Activated CD8-positive, alpha-beta memory T cell treated with anti-CD3 and anti-CD28 coated beads for 1 hour (primary cell): ENCODE measurements at places on chromosomes 5 and 9.
A peak's percentile ranks its signal among the peaks of the same experiment; 100 is the strongest.

DNA sequence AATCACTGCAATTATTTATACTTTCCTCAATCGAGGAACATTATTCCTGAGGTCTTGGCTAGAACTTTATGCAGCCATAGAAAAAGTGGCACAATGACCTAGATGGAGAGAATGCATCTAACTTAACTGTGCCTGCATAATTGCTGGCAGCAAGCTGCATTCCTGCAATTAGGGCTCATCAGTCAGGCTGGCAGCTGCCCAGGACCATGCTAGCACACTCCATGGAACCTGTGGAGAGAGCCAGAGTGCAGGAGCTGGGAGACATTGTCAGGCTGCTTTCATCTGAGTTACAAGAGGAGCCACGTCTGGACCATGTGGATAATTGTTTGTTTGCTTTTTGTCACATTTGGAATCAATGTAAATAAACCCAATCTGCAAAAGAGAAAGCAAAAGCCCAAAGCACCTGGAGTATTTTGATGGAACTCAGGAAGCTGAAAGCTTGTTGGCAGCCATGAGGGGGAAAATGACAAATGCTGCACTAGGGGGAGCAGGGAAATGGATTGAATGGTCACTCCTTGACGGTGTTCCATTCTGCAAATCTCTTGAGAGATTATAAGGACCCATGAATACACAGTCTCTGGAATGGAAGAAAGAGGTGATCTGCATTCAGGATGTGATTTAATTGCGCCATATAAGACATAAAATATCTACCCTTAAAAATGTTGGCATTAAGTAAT lies 839.9 kb downstream of the MAT2B start:
- DNase-seq, result no peak

DNA sequence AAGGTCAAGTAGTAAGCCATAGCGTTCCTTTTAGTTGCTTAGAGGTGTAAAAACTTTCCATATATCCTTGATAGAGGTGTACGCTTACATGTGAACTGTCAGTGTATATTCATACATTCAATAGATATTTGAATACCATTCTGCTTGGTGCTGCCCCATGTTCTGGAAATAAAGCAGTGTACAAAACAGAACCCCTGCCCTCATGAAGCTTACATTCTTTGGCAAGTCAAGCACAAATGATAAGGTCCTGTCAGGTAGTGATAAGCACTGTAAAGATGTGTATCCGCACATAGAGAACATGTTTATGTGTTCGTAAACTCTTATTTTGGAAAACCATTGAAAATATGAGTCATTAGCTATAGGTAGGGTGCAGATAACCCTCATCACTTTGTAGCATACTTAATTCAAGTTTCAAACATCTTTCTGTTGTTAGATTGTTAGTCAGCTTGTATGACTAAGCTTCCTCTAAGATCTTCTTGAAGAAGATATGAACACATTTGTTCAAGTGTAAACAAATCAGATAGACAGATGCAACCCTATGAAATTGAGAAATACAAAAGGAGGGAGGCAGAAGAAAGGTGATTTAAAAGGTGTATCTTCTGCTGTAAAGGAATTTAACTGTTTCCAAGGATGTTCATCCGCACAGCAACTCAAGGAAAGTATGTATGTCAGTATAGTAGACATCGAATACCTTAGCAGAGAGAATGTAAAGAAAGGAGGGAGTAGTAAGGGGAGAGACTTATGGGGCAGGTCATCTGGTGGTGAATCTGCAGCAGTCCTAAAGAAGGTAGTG lies 1.6 kb downstream of the GTF3C4 start:
- no peak for DNase-seq

- no peak for DNase-seq
These were observed 32.0 kb downstream of the PTBP3 start for GRCh38 chr9:112301420-112301819.

- no peak for DNase-seq
These were observed 5.5 kb downstream of the CTNND2 start for GRCh38 chr5:11898787-11899186.

- DNase-seq, result no peak
These were observed 53.3 kb upstream of the ZBED3 start for GRCh38 chr5:77140350-77140749.

DNA sequence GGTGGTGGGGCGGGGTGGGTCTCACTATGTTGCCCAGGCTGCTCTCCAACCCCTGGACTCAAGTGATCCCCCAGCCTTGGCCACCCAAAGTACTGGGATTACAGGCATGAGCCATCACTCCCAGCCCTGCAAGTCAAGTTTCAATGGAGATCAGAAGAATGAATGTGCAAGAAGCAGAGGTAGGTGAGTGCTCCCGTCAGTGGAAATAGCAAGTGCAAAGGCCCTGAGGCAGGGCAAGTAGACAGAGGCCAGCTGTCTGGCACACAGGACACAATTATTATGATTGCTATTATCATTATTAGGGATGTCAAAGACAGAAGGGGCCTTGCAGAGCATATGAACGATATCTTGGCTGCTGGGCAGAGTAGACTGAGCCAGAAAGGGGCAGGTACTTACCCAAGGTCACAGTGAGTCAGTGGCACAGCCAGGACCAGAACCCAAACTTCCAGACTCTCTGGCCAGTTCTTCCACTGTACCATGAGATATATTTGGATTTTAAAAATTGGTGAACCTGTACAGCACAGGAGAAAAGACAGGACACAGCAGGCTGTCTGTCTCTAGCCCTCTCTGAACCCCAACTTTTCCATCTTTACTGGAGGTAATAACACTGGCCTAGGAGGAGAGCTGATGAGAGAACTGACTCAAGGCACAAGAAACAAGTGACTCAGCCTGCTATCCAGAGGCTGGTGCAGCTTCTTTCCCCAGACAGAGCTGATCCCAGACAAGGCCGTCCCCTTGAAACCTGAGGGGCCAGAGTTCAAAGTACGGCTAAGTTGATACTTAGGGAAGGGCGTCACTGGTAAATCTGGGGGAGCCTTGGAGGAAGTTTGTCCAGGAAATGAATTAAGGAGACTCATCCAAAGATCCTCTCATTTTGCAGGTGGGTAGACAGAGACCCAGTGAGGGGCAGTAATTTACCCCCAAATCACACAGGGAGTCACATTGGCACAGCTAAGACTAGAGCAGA lies 1.4 kb downstream of the HDHD3 start:
- DNase-seq, result no peak

- DNase-seq, result no peak
These were observed 317.0 kb upstream of the RFX3 start for GRCh38 chr9:3842839-3843238.

DNA sequence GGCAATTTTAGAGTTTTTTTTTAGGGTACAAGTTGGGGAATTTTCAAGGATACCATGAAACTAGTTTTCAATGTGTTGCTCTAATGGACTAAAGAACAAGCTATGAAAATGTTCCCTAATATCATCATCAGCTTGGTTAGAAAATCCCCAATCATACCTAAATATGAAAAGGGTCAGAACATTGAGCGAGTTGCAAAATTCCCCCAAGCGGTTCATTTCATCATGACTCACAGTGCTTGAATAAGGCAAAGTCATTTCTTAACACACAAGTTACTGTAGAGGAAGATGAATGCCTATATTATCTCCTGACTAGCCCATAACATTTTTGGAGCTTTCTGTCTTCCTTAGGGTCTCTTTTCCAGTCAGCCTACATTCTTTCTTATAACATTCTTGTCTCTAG lies 62.7 kb downstream of the ST8SIA4 start:
- no peak for DNase-seq

- DNase-seq, result no peak
These were observed 17.8 kb downstream of the UNC13B start for GRCh38 chr9:35179347-35180280.

GRCh38 chr9:107361816-107362215 lies 78.7 kb downstream of the RAD23B start:
- DNase-seq, result no peak

- DNase-seq, result no peak
These were observed 942.5 kb upstream of the WWC1 start for GRCh38 chr5:167348980-167349379.

DNA sequence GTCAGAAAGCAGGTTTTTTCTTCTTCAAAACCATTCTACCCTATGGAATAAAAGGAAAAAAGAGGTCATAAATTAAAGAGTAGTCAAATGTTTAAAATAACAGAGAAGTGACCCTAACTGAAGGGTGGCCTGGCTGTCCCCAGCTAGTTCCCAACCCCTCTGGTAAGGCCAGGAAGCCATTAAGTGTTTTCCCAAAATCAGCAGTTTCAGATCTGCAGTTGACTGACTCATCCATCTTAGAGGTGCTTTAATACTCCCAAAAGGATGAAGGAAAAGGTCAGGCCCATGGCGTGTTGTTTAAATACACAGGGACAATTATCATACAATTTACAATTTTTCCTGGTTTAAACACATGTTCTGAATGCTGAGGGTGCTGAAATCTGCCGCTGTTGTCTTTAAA lies 47.9 kb upstream of the TBC1D9B start:
- DNase-seq, result no peak

- no peak for DNase-seq
These were observed 655.2 kb downstream of the PDE4D start for GRCh38 chr5:59238126-59238902.

GRCh38 chr5:147430628-147431027 lies 79.2 kb downstream of the DPYSL3 start:
- DNase-seq, result no peak

- DNase-seq, result no peak
These were observed 147.5 kb downstream of the SLIT3 start for GRCh38 chr5:169153405-169153804.

GRCh38 chr5:143229896-143230675 lies 173.4 kb downstream of the NR3C1 start:
- DNase-seq, result no peak

GRCh38 chr9:77969083-77969482 lies 62.5 kb downstream of the GNAQ start:
- DNase-seq, result no peak

GRCh38 chr9:13165956-13166355 lies 113.5 kb downstream of the MPDZ start:
- DNase-seq, result no peak

DNA sequence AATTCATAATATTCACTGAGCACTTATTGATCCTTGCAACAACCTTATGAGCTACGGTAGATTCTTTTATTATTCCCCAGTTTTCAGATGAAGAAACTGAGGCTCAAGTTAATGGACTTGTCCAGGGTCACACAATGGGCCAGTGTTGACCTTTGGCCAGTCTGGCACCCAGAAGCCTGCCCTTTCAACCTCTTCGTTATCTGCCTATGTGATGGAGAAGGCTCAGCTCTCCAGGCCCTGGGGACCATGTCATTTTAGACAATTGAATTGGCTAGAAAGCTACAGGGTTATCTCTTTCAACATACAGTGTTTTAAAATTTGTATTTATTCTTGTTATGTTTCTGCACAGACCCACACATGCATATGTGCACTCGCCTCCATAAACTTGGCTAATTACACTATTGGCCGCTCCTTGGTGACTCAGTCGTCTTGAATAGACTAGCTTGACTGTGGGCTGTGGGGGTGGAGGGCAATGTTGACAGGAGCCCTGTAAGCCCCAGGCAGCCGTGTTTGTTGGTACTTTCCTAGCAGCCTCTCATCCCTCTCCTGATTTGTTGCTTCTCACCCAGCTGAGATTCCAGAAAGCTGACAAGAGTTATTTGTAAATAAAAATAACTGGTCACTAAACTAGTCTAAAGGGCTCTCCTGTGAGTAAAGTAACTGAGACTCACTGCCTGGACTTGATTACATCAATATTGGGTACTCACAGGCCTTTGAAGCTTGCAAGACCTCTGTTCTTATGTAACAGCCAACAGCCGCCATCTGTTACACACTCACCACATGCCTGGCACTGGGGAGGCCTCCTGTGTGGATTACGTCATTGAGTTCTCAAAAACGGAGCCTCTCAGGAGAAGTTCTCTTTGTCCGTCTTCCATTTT lies 8.5 kb upstream of the ANGPTL2 start:
- no peak for DNase-seq

DNA sequence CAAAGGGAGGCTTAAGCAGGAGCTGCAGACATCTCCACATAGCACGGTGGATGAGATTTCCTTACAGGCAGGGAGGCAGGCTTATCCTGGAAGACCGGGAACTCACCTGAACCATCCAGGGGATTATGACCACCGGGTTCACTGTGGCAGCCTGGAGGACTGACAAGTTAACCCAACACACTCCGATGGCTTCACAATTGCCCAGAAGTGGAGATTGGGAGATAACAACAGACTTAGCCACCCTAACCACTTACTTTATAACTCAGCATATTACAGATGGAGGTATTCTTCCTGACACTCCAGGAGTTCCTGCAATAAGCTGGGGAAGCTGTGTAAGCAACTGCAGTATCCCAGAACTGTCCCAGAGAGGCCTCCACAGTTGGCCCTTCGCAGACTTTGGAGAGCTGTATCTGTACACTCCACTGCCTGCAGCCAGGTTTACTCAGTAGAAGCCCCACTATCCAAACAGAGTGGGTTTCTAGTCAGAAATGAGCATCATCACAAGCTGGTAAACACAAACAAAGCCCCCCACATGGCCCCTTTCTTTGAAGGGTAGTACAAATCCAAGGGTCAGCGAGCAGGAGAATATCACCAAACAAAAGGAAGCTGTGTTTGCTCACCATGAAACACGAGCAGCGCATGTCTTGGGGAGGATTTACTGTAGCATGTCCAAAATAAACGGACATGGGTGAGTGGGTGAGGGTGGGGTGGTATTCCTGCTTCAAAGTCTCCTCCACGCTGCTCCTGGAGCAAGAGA lies 462.2 kb downstream of the RASEF start:
- DNase-seq, result no peak

GRCh38 chr5:158398360-158399201 lies 539.6 kb upstream of the CLINT1 start:
- DNase-seq, result no peak

DNA sequence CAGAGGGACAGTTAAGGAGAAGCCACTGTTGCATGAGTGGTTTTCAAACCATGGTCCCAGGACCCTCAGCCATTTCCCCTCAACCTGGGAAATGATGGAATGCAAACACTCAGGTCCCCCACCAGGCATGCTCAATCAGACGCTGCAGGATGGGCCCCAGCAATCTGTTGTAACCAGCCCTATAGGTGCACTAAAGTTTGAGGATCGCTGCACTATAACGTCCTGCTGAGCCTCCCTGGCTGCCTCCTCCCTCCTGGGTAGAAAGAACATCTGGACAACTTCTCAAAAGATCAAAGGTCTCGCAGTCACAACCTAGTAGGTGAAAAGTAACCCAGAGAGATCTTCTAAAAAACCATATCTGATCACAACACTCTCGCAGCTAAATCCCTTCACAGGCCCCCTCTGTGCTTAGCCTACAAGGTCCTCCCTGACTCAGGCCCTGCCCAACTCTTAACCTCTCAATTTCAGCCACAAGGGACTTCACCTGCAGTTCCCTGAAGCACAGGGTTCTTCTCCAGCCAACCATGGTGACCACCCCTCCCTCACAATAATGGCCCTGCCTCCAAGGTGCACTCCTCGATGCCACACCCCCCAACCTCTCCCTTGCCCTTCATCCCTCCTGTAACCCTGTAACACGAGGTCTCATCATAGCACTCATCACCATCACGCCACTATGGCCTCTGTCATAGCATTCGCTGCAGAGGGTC lies 3.5 kb downstream of the SHB start:
- no peak for DNase-seq

- DNase-seq, result peak; percentile 4
These were observed 93.2 kb downstream of the ZFAND5 start for GRCh38 chr9:72271613-72272478.

DNA sequence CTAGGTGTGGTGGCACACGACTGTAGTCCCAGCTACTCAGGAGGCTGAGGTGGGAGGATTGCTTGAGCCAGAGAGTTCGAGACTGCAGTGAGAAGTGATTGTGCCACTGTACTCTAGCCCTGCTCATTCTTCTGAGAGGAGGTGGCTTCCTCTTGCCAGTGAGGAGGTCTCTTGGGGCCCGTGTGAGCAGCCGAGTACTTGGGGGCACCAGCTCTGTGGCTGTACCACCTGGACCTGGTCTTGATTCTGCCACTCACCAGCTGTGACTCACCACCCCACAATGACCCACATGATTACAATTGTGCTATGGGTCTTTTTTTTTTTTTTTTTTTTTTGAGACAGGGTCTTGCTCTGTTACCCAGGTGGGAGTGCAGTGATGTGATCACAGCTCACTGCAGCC lies 18.0 kb upstream of the CRB2 start:
- DNase-seq, result no peak
